ENCODE measurements at places on chromosomes 16 and 17.

- DNase-seq, result no peak
Observed at GRCh38 chr17:17900615-17901520, 64.1 kb upstream of the SREBF1 start.

GRCh38 chr16:18959031-18959505 lies 24.7 kb upstream of the TMC7 start:
- DNase-seq, result no peak

- DNase-seq, result no peak
Observed at GRCh38 chr17:27087935-27088766, 205.8 kb upstream of the WSB1 start.

GRCh38 chr17:27353033-27353460 lies 59.1 kb downstream of the WSB1 start:
- DNase-seq, result no peak

GRCh38 chr16:51556694-51557340 lies 405.7 kb upstream of the SALL1 start:
- DNase-seq, result no peak

- no peak for DNase-seq
Observed at GRCh38 chr16:2962334-2963073, 1.6 kb upstream of the KREMEN2 start.

GRCh38 chr17:76556765-76557367 lies 17.0 kb downstream of the PRCD start:
- no peak for DNase-seq

DNA sequence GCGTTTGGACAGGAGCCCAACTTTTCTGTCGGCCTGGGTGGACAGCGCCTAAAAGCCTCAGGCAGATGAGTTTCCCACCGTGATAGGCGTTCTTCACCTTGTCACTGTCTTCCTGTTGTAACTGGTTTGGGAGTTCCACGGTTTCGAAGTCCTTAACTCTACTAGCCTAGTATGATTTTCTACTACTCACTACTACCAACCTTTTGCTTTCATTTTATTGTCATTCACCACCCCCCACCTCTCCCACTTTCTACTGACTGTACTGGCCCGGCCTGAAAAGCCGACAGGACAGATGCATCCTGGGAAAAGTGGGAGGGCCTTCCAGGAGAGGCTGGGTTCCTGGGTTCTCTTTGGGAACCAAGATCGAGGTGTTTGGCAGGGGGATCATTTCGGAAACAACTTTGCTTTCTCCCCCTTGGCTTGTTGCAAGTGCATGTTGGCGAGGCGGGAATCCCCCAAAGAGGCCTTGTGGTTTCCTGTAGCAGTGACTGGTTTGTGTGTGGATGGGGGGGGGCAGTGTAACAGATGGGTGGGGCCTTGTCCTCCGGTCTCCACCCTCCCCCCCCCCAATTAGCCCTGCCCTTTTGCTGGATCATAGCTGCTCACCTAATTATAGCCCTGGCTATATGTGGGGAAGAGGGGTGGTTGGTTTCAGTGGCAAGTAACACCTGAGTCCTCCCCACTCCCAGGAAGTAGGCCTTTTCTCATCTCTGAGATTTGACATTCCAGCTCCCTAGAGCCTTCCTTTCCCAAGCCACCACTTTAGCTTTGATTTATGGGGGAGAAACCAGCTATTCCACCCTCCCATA lies 1.4 kb downstream of the EIF5A start:
- peak; percentile 64 for DNase-seq

GRCh38 chr17:6455321-6455705 lies 11.1 kb downstream of the PIMREG start:
- DNase-seq, result no peak

DNA sequence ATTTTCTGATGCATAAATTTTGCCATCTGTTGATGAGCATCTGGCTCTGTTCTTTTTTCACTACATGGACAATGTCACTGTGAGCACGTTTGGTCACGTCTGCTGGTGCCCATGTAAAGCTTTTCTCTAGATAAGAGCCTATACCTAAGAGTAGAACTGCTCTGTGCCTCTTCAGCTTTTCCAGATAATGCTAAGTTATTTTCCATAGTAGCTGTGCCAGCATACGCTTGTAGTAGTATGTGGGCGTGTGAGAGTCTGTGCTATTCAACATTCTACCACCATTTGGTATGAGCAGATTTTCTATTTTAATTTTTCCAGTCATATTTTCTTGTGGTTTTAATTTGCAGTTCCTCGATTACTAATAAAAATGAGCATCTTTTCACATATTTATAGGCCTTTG lies 33.2 kb downstream of the VPS35L start:
- DNase-seq, result no peak

GRCh38 chr16:27320261-27321012 lies 6.7 kb downstream of the IL4R start:
- no peak for DNase-seq

GRCh38 chr16:57687363-57687929 lies 7.2 kb upstream of the DRC7 start:
- no peak for DNase-seq

GRCh38 chr16:70267516-70267915 lies 15.8 kb upstream of the EXOSC6 start:
- DNase-seq, result no peak

- no peak for DNase-seq
Observed at GRCh38 chr16:10932959-10933710, 9.1 kb downstream of the DEXI start.

GRCh38 chr17:28370035-28370743 lies at the start of gene VTN:
TSS of gene VTN (minus strand) at chr17:28370307. CDS start at chr17:28370203, 104 bp downstream.
- DNase-seq, result no peak

DNA sequence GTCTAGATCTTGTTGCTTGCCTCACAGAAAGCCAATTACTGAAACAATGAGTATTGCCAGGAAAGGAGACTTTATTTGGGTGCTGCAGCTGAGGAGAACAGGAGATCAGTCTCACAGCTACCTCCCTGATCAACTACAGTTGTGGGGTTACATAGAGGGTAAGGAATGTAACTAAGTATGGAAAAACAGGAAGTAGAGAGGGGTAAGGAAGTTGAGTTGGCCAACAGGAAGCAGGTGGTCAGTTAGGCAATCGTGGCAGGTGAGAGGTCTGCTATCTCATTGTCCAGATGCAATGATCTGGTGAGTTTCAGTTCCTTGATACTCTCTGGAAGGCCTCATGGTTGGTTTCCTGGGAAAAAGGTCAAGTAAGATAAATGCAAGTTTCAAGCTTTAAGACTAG lies 333.1 kb upstream of the GOT2 start:
- no peak for DNase-seq

- no peak for DNase-seq
Observed at GRCh38 chr16:14322186-14322585, 251.1 kb downstream of the MRTFB start.

GRCh38 chr16:4288148-4288921 lies 15.5 kb upstream of the TFAP4 start:
- DNase-seq, result peak; percentile 39
